ENCODE measurements at places on chromosomes 2 and 18. TPM values are rescaled to one million over a fixed set of nuclear protein-coding genes. Genes with fewer than 3 reads are reported as not detected.

DNA sequence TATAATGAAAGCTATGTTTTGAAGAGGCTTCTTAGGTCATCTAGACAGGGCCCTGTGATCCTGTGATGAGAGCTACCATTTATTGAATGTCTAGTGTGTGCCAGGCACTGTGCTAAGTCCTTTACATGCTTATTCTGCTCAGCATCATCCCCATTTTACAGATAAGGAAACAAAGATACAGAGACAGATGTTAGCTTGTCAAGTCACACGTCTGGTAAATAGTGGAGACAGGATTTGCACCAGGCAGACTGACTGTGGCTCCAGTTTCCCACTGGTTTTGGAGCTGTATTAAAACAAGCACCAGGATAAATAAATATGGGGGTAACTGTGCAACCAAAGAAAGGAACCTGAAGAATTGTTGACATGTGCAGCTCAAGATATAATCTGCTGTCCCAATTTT lies 19.2 kb upstream of the EML6 start:
- H3K4me3 ChIP-seq, result no peak overlapping the region
- H3K27ac ChIP-seq, result no peak overlapping the region
- no peaks in the 10 kb centered on the region for H3K36me3 ChIP-seq
- peaks cover 4% of the 10 kb centered on the region for H3K27me3 ChIP-seq
- DNase-seq, result no peak

The NAT8 gene
- total RNA-seq, result not detected

- H3K27me3 ChIP-seq, result peaks cover 2% of the 10 kb centered on the region
- H3K36me3 ChIP-seq, result no peaks in the 10 kb centered on the region
- no peak overlapping the region for H3K27ac ChIP-seq
- DNase-seq, result no peak
Measured at GRCh38 chr18:53944721-53945120, 279.7 kb downstream of the MBD2 start.

GRCh38 chr2:36672199-36672598 lies 24.3 kb upstream of the VIT start:
- H3K27me3 ChIP-seq, result peaks cover 12% of the 10 kb centered on the region
- H3K27ac ChIP-seq, result no peak overlapping the region
- no peaks in the 10 kb centered on the region for H3K36me3 ChIP-seq
- DNase-seq, result no peak
- H3K4me3 ChIP-seq, result no peak overlapping the region

The CD8B2 gene
- not detected for total RNA-seq

DNA sequence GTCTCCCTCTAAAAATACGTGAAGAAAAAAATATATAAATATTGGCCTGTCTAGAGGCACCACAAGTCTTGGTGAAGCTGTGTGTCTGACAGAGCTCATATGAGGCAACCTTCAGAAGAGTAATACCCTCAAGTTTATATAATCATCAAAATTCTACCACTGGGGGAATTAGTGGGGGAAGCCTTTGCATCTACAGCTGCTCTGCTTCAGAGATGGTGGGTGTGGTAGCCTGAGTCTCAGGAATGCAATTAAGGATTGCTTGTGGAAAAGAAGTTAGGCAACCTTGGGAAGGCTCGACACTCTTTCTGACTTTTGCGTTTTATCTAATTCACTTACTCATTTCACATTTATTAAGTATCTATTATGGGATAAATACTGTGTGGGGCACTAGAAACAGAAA lies 17.4 kb downstream of the TPGS2 start:
- DNase-seq, result no peak
- no peak overlapping the region for H3K27ac ChIP-seq
- peaks cover 48% of the 10 kb centered on the region for H3K36me3 ChIP-seq
- peaks cover 2% of the 10 kb centered on the region for H3K4me1 ChIP-seq

DNA sequence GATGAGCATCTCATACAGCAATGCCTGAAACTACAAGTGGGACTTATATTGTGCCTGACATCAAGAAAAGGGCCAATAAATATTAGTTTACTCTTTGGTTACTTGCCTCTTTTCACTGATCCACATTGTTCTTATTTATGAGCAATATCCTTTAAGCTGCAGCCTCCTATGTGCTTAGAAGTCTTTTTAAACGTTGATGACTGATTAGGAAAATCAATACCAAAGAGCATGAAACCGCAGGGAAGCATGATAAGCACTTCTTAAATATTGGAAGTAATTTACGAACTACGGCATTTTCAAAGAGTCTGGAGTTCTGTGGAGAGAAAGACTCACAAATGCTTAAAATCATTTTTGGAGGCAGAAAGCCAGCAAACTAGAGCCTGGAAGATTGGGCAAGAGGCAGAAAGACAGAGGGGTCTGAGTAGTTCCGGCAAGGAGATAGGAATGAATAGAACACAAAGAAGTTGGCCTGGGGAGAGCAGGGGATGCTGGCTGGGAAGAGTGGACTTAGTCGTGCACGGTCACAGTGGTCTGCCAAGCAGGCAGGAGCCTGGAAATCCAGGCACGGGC lies 122.6 kb upstream of the NOSTRIN start:
- no peaks in the 10 kb centered on the region for H3K36me3 ChIP-seq
- H3K4me3 ChIP-seq, result no peak overlapping the region
- H3K4me1 ChIP-seq, result no peaks in the 10 kb centered on the region
- no peak for DNase-seq
- H3K27me3 ChIP-seq, result no peaks in the 10 kb centered on the region
- no peak overlapping the region for H3K27ac ChIP-seq

DNA sequence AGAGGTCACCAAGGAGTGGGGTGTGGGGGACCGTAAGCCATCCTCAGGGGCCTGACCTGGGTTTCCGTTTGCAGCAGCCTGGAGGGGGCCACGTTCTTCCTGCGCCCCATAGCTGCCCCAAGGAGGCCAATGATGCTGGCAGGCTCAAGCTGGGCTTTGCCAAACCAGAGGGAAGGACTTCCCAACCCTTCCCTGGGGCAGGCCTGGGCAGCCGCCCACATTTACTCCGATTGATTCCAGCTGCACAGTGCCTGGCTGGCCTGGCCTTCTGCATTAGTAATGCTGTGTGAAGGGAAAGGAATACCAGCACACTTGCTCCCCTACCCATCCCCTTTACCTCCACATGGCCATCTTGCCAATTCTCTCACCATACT lies 360.6 kb upstream of the SLC14A2 start:
- no peaks in the 10 kb centered on the region for H3K4me1 ChIP-seq
- H3K36me3 ChIP-seq, result no peaks in the 10 kb centered on the region
- H3K27ac ChIP-seq, result no peak overlapping the region
- H3K27me3 ChIP-seq, result peaks cover 23% of the 10 kb centered on the region

The NRP2 gene
- total RNA-seq, result 10.2 TPM

- H3K27me3 ChIP-seq, result no peaks in the 10 kb centered on the region
- DNase-seq, result no peak
- H3K36me3 ChIP-seq, result peaks cover 42% of the 10 kb centered on the region
- H3K4me1 ChIP-seq, result peaks cover 74% of the 10 kb centered on the region
- H3K27ac ChIP-seq, result peak overlapping the region; percentile 77
- H3K4me3 ChIP-seq, result peak overlapping the region; percentile 50
Measured at GRCh38 chr2:65231892-65232477, 4.4 kb downstream of the ACTR2 start.

GRCh38 chr18:52451256-52451655 lies 111.3 kb downstream of the DCC start:
- H3K4me1 ChIP-seq, result no peaks in the 10 kb centered on the region
- H3K27me3 ChIP-seq, result no peaks in the 10 kb centered on the region
- no peak overlapping the region for H3K27ac ChIP-seq
- H3K4me3 ChIP-seq, result no peak overlapping the region

- H3K4me1 ChIP-seq, result no peaks in the 10 kb centered on the region
- no peak overlapping the region for H3K27ac ChIP-seq
- no peak overlapping the region for H3K4me3 ChIP-seq
- no peaks in the 10 kb centered on the region for H3K27me3 ChIP-seq
- no peaks in the 10 kb centered on the region for H3K36me3 ChIP-seq
Measured at GRCh38 chr2:141021109-141021508, 1109.7 kb downstream of the LRP1B start.

DNA sequence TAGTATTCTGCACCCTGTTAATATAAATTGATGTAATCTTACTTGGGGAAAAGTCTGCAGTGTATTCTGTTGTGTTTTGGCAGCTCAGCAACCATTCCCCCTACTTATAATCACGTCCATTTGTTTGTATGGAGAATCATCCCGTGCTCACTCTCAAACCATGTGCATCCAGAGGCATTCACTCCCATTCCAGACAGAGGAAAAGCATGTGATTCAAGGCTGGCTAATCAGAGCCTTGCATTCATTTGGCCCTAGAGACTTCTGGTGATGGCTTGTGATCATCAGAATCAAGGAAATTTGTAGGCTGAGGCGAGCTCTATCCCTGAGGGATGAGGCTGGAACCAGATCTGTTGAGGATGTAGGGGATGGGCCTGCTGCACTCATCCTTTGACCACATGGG lies 5.1 kb upstream of the WIPF1 start:
- H3K4me3 ChIP-seq, result no peak overlapping the region
- no peaks in the 10 kb centered on the region for H3K27me3 ChIP-seq
- H3K4me1 ChIP-seq, result peaks cover 82% of the 10 kb centered on the region

The SERPINB5 gene
- total RNA-seq, result not detected

The LOXHD1 gene
- total RNA-seq, result not detected

- H3K4me3 ChIP-seq, result no peak overlapping the region
- no peaks in the 10 kb centered on the region for H3K27me3 ChIP-seq
- no peak overlapping the region for H3K27ac ChIP-seq
- H3K36me3 ChIP-seq, result peaks cover 3% of the 10 kb centered on the region
- H3K4me1 ChIP-seq, result no peaks in the 10 kb centered on the region
- DNase-seq, result no peak
Measured at GRCh38 chr2:108396845-108397244, 19.1 kb downstream of the SULT1C4 start.
